ENCODE measurements at places on chromosomes 13 and 19.

DNA sequence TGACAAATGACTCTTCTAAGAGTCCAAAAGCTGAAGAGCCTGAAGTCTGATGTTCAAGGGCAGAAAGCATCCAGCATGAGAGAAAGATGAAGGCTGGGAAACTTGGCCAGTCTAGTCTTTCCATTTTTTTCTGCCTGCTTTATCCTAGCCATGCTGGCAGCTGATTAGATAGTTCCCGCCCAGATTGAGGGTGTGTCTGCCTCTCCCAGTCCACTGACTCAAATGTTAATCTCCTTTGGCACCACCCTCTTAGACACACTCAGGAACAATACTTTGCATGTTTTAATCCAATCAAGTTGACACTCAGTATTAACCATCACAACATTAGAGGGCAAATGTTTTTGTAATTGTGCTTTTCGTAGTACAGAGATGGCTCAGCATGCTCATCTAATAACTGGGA, 267.5 kb upstream of the KLHL1 start:
- no peak for DNase-seq

- peak; percentile 52 for DNase-seq
Measured at GRCh38 chr19:38877781-38878574, at the start of gene RINL. Gene RINL, minus strand, starts transcription at chr19:38878275. Its CDS starts 1,533 bp downstream, at chr19:38876742.

DNA sequence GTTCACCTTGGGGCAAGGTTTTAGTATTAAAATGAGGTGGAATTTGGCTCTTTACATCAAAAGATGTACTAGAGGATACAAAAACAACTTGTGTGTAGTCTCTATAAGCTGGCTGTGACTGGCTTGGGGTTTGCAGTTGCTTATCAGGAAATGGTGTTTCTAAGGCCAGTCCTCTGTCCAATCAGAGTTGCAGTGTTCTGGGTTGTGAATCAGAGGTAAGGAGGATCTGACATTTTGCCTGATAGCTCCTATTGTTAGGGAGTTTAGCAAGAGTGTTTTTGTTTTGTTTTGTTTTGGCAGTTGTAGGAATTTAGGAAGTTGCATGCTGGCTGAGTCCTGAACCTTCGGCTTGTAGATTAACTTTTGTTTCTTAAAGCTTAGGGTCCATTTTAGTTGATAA, 20.1 kb upstream of the ESD start:
- DNase-seq, result no peak

GRCh38 chr13:80361883-80362327, 21.0 kb upstream of the SPRY2 start:
- DNase-seq, result no peak

DNA sequence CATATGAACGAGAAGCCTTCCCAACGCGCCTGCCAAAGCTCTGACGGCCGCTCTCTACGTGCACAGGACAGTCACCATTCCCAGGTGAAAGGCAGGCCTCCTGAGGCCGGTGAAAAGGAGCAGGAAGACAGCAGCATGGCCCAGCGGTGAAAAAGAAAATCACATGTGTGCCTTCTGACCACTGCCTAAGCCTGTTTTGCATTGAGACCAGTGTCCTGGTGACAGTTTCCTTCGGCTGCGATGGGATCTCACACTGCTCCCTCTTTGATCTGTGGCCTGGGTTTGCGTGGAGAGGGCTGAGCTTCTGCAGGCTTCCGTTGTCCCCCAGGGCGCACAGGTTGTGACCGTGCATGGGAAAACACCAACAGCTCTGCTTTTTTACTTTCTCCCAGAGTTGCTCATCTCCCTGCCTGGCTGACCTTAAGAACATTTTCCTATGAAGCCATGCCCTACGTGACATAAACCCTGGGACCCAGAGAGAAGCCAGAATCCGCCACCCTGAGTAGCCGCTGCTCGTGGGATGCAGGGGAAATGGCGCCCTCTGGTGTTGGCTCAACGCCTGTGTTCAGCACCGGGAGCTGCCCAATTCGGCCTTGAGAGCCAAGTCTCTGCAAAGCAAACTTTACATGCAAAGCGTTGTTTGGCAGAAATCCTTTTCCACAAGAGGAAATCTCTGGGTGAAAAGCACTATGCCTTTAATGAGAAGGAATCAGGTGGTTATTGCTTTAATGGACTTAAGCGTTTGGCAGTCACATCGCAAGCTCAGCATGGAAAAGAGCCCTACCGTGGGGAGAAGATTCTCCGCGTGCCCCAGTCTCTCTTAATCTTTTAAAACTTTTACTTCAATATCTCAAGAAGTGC, 112.2 kb upstream of the GPR12 start:
- no peak for DNase-seq

DNA sequence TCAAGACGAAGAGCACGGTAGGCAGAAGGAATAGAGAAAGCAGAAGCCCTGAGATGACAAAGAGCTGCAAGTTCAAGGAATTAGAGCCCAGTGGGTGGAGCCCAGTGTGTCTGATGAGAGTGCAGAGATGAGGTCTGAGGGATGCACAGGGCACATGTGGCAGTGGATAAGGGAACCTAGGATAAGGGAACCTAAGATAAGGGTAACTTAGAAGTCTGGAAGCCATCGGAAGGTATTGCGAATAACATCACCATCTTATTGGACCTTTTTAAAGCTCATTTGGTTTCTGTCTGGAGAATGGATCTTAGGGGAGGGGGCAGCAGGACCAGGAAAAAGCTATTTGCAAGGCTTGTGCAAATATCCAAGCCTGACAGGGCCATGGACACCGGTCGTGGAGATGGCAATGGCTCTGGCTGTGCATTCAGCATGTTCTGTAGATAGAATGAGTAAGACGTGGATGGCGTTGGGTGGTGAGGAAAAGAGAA, 1.3 kb downstream of the FPR3 start:
- no peak for DNase-seq

- no peak for DNase-seq
Measured at GRCh38 chr19:18269070-18269723, 5.1 kb downstream of the IQCN start.

GRCh38 chr13:24261566-24261965, 47.8 kb upstream of the C1QTNF9 start:
- DNase-seq, result no peak

DNA sequence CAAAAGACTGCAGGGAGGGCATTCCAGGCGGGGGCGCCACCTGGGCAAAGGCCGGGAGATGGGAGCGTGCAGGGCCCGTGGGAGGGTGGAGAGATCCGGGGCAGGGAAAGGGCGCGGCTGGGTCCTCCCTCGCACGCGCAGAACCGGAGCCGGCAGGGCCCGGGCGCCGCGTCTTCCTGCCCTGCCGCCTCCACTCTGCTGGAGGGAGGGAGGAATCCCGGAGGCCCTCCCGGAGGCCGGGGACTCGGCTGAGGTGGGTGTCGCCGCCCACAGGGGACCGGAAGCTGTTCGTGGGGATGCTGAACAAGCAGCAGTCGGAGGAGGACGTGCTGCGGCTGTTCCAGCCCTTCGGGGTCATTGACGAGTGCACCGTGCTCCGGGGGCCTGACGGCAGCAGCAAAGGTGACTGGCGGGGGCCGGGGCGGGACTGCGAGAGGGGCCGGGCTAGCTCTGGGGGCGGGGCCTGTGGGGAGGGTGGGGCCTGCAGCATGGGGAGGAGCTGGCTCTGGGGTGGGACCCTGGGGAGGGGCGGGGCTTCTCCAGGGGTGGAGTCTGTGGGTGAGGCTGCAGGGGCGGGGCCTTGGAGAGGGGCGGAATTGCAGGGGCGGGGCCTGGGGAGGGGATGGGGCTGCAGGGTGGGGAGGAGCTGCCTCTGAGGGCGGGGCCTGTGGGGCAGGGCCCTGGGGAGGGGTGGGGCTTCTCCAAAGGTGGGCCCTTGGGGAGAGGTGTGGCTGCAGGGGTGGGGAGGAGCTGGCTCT, 51.3 kb downstream of the CELF5 start:
- peak; percentile 85 for DNase-seq

DNA sequence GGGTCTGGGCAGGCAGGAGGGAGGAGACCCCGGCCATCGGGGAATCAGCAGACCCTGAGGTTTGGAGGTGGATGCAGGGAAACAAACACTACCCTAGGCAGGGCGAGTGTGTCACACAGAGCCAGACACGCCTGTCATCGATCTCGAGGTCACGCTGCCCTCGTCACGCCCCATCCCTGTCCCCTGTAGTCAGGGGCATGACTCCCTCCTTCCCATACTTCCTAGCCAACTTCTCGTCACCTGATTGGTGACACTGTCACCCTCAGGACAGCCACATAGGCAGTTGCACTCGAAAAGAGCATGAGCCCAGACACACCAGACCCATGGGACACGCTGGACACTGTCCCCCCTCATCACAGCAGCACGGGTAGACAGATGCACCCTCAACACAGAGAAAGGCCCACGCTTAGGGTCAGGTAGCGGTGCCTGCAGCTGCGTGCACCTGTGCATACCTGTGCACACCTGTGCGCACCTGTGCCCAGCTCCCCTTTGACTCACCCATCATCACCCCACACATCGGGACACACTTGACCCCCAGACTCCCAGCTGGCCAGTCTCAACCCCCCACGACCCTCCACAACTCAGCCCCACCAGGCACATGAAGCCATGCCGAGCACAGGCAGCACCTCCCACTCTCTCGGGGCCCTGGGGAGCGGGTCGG, 11.9 kb downstream of the CILP2 start:
- no peak for DNase-seq

DNA sequence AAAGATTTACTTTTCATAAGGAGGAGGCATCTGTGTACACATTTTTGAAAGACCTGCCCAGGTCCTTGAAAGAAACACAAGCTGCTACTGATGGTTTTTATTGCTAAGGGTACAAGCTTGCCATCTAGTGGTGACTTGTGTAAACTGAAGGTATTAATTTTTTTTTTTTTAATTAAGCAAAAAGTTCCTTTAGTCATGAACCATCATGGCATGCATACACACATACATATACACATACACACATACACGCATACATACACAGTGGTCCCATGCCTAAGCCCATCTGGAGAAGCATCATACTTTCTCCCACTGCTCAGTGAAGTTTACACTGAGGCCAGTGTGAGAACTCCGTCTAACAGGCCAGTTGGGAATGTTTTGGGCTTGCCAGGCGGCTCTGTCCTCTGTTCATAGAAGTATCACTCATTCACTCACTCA, 312.5 kb downstream of the DCLK1 start:
- DNase-seq, result no peak

GRCh38 chr19:30046522-30046921, 104.5 kb downstream of the URI1 start:
- no peak for DNase-seq

- DNase-seq, result no peak
Measured at GRCh38 chr19:14102102-14102696, 11.6 kb upstream of the SAMD1 start.

GRCh38 chr13:73933795-73934194, 200.4 kb downstream of the KLF12 start:
- no peak for DNase-seq

Data from activated CD4-positive, CD25-positive, alpha-beta regulatory T cell (primary cell).